Activated CD4-positive, alpha-beta T cell treated with anti-CD3 and anti-CD28 coated beads for 24 hours (primary cell): ENCODE measurements at places on chromosomes 2 and 18.
A peak's percentile ranks its signal among the peaks of the same experiment; 100 is the strongest.

- peak; percentile 7 for DNase-seq
Observed at GRCh38 chr2:36618381-36618780, 20.4 kb upstream of the FEZ2 start.

- DNase-seq = no peak
Observed at GRCh38 chr18:64202210-64202836, 53.4 kb upstream of the LINC00305 start.

DNA sequence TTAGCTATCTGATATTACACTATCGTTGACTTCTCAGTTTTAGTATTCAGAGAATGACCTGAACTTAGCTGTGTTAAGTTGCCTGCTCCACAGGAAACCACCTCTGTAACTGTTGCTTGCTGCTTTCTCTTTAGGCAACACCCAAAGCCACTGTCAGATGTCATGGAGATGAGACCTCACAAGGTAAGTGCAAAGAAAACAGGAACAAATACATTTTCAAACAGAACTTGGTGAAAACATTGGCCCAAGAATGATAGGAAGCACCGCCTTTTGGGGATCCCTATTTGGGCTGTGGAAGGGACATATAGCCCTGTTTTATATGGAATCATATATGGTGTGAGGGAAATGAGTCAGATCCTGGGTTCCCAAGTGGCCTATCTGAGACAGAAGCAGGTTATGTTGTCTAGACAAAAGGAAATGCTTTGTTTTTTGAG, 143.4 kb downstream of the UBE2E3 start:
- DNase-seq = no peak

DNA sequence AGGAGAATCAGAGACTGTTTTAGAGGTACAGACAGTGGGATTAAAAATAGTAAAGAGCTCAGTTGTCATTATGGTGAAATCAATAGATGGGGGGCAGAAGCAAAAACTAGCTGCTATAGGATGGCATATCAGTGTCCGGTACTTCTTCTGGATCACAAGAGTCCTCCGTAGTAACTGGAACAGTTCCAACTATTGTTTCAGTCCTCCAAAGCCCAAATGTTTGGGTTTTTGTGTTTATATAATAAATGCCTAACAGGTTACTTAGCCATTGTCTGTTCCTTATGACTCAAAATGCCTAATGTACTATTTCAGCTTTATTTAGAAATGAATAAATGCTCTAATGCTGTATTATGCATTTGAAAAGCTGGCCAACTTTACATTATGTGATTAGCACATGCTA, 401.2 kb downstream of the PTH2R start:
- DNase-seq = no peak

DNA sequence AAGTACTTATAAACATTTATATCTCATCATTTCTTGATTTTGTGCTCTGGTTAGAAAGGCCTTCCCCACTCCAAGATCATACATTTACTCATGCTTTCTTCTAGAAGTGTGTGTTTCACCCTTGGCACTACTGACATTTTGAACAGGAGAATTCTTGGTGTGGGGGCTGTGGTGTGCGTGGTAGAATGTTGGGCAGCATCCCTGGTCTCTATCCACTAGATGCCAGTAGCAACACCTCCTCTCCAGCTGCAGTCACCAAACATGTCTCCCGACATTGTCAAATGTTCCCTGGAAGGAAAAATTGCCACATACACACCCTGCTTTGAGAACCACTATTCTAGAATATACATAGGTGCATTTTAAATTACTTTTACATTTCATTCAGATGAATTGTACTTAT, 8.7 kb upstream of the TGIF1 start:
- DNase-seq = no peak

DNA sequence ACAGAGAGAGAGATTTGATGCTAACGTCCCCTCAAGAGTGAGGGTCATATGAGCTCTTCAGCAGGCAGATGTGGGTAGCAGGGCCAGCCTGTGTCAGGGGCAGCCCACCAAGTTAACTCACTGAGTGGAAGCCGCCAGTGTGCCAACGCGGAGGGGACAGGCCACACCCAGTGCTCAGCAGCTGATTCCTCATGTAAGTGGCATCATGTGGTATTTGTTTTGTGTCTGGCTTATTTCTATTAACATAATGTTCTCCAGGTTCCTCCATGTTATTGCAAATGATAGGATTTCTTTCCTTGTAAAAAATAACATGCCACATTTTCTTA, 4.0 kb downstream of the IMP4 start:
- DNase-seq = no peak
